ENCODE measurements at places on chromosomes 5 and 9.

DNA sequence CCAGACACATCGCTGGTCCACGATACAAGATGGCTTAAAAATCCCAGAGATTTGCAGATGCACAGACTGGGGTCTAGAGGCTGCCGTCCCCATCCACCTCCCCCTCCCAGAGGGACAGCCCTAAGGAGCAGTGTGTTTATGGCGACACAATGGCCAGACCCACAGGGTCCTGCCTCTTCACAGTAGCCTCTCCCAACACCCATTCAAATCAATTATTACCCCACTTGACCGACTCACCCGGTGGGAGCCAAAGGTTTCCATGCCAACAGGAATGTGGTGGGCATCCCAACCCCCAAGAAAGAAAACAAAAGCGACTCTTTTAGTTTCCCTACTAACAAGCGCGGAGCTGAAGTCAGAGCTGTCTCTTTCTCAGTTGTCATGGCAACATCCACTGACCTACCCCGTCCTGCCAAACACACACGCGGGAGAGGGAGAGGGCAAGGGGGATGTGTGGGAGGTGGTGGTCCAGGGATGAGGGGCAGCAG, 209.0 kb downstream of the TTLL11 start:
- DNase-seq, result peak; percentile 62

DNA sequence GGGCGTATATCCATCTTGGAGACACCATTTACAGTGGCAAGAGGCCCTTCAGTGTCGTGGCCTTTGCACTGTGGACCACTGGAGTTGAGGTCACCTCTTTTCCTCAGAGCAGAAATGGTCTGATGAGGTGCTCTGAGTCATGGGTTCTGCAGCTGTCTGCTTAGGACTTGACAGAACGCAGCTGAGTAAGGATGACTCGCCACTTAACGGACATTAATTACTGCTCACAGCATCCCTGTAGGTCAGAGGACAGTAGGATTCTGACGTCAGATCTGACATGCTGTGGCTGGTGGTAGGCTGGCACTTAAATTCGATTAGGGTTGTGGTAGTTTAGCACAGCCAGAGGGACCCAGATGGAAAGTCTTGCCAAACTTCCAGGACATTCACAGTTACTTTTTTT, 479.4 kb downstream of the DMAC1 start:
- no peak for DNase-seq

- DNase-seq, result no peak
These were observed 99.8 kb downstream of the TENT4A start for GRCh38 chr5:6812800-6813731.

DNA sequence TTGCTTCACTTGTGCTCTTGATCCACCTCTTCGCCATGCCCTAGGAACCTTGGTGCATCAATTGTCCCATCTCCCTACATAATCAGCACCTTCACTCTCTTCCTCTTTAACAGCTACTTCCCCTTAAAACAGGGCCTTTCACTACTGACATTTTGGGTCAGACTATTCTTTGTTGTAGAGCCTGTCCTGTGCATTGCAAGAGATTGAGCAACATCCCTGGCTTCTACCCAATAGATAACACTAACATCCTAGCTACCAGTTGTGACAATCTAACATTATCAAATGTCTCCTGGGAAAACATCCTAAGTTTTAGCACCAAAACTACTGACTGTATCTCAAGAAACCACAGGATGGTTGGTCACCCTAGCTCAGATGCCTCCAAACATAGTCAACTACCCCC, 854.3 kb upstream of the DMAC1 start:
- no peak for DNase-seq

- peak; percentile 74 for DNase-seq
These were observed 57.8 kb upstream of the HSPA9 start for GRCh38 chr5:138632900-138633489.

- DNase-seq, result no peak
These were observed 35.9 kb downstream of the MAMDC2 start for GRCh38 chr9:70079417-70080037.

DNA sequence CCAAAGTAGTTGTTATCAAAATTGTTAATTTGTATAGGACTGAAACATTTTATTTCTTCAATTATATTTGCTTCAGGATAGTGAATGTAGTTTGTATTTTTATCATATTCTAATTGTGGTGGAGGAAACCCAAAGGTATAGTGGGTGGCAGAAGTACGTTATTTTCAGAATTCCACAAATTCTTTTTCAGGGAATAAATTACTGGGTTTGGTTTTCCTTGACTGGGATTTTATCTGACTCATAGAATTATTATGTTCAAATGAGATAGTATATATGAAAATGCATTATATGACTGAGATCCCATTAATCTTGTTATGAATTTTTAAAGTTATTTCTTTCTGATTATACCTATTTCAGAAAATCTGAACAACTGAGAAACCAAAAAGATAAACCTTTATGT, 73.7 kb downstream of the VPS13A start:
- no peak for DNase-seq

DNA sequence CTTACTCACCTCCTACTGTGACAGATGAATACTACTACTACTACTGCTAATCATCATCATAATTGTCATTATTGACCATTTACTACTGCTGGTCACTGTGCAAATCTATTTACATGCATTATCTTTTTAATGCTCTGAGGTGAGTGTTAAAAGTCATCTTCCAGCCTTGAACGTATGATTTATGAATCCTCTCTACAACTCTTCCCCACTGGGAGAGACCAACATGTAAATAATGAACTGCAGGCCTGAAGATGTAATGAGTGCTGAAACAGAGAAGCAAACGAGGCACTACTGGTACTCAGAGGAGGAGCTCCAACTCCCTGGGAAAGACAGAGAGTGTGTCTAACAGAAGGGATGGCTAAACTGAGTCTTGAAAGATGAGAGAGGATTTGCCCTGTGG, 95.4 kb downstream of the JAKMIP2 start:
- DNase-seq, result no peak

- DNase-seq, result no peak
These were observed 39.7 kb downstream of the LMNB1 start for GRCh38 chr5:126816649-126817048.

GRCh38 chr9:36191290-36191645, 547 bp downstream of the CLTA start:
- DNase-seq, result no peak

GRCh38 chr5:32955814-32956213, 244.7 kb downstream of the NPR3 start:
- DNase-seq, result no peak

DNA sequence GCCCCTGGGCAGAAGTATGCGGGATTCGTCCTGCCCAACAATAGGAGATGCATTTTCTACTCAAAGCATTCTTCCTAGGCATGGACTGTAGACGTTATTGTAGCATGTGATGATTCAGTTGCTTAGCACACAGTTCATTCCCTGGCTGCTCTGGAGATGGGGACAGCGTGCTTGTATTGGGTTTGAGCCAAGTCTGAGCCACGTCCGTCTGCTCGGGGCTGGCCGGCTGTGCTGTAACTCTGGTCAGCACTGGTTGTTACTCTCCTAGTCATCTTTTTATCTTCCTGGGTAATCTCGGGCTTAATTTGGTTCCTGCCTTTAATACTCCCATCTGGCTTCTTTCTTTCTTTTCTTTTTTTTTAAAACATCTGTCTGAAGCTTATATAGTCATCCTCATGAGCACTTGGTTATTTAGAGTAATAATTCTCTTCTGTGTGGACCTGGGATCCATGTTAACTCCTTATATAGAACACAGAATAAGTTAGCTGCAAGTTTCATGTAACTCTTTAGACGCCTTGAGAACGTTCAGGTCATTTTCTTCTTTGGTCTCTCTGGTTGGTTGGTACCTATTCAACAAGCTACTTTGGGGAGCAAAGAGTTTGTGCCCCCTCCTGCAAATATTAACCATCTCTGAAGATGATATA, 118.8 kb upstream of the RPS23 start:
- DNase-seq, result peak; percentile 17

DNA sequence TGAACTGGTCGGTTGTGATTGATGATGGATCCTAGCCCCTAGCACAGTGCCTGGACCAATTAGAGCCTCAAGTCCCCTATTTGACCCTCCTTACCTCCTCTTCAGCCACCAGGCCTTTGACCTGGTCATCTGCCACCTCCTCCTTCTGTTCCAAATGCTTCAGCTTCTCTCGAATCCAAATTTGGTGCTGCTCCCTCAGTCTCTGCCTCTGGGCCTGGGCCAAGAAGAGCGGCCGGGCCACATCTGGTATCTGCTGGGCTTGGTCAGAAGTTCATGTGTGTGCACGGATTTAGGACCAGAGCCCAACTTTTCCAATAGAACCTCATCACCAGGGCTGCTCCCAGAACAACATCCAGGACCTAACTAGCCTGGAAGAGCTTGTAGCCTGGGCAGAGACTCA, 6.5 kb downstream of the SLC35A4 start:
- DNase-seq, result no peak
